NAMALWA (cell line): ENCODE measurements at places on chromosomes 1 and 21.

- DNase-seq = no peak
These were observed 6.4 kb upstream of the WDR47 start for GRCh38 chr1:109048335-109048734.

- no peak for DNase-seq
These were observed 3.1 kb downstream of the PRKAB2 start for GRCh38 chr1:147169171-147169570.

DNA sequence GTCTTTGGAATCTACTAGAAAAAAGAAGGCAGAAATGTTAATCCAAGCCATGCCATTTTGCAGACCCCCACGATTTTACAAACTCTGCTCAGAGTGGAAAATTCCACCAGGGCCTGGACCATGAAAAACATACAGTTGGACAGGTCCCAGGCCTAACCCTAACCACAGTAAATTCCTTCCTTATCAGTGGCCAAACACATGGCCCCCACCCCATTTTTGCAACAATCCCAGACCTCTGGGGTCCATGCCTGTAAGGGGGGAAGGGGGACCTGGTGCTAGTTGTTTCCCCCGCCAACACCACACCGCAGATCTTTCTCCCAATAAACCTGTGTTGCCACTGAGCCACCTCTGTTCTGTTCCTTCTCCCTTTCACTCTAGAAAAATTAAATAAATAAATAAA, 1352.7 kb downstream of the AMY1C start:
- DNase-seq = no peak

DNA sequence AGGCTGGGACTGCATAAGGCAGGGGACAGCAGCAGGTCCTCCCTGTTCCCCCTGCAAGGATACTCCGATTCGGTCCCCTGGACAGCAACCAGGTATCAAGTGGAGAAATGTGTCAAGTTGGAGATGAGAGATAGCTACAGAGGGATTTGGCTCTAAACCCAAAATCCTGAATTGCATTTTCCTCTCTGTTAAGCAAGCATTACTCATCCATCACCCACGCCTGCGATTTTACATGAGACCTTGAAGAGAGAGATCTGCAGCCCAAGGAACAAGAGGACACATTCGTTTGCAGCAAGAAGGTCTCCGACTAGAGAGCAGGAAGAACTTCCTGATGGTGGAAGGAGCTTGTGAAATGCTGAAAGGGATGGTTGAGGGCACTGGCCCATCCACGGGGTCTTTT, 21.9 kb downstream of the SYT2 start:
- DNase-seq = no peak

- no peak for DNase-seq
These were observed 33.7 kb upstream of the SLC35A3 start for GRCh38 chr1:99936071-99936470.

GRCh38 chr1:168397806-168398205, 117.1 kb downstream of the TBX19 start:
- DNase-seq = no peak

DNA sequence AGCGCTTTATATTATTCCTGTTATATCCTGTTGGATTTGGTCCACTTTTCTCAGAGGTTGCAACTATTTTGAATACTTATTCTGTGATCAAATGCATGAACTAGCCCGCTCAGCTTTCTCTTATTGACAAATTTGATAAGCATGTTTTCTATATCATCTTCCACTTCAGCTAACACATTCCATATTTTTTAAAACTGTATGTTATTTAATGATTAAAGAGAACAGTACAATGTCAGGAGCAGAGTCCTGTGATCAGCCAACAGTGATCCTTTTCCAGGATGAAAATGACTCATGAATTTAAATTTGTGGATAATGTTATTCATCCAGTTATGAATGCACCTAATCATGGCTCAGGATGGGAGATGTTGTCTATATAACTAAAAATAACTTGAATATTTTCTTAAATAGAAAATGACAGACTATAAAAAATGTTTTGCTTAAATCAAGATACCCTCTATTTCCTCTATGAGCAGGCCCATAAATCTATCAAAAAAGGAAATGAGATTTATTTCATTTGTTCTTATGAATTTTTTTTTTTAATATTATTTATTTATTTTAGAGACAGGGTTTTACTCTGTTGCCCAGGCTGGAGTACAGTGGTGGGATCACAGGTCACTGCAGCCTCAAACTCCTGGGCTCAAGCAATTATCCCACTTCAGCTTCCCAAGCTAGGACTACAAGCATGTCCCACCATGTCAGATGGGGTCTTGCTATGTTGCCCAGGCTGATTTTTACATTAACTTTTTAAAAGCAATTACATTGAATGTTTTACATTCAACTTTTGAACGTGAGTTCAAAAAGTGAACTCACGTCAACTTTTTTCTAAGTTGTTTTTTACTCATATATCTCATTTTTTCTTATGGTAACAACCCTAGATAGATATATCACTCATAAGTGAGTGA, 12.5 kb downstream of the BPNT1 start:
- no peak for DNase-seq

DNA sequence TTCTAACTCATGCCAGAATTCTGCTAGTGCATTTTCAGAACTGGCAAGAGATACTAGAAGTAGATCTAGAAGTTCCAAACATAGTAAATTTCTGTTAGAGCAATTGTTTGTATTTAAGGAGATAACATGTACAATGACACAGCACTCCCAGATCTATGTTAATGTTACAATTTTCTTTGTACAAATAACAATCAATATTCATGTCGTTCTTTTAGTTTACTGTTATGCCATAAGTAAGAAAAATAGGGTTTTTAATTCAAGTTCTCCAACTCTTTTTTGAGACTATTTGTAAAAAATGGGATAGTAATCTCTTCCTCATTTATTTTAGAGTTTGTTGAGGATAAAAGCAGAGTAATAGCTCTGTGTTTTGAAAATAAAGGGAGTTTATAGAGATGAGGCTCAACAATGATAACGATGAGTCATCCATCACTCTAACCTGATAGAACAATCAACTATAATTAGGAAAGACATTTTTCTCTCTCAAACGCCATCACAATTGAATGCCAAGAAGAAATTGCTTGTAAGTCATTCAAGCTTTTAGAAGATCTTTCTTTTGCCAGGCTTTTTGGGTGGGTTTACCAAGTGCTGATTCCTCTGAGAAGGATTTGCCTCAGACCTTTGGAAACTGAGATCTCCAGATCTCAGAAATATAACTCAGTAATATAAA, 638 bp downstream of the CD84 start:
- DNase-seq = no peak

DNA sequence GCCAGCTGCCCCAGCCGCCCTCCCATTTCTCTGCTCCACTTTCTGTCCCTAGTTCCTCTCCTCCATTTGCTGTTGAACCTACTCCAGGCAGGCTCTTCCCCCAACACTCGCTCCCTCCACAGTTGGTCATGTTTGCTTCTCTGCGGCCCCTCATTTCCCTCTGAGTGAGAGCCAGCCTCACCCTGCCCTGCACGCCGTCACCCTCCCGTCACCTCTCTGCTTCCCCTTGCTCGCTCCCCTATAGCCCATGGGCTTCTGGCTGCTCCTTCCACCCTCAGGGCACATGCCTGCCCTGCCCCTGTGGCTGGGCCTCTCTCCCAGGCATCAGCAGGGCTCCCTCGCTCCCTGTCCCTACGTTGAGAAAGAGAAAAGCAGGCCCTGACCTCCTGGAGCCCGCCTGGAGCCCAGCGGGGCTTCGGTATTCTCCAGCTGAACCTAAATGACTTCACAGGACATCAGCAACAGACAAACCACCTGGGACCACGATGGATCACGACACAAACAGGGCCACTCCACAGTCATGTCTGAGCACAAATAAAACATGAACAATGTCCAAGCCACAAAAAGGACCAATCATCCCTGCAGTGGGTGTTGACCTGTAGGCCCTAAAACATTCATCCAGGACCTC, 13.3 kb upstream of the THEMIS2 start:
- DNase-seq = no peak

DNA sequence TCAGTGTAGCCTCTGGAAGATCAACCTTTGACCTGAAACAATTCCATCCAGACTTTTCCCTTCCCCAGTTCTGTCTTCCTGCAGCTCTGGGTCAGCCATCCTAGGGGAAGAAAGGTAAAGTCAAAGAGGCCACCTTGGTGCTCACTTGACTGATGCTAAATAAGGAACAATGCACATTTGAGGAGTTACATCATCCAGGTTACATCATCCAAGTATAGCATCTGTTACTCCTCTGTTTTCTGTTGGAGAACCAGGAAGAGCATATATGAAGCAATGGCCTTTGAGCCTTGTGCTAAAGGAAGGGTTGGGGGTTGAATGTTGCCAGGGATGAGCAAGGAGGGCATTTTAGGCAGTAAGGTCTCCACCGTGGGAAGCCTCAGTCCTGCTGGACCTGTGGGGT, 3.1 kb upstream of the DSCAM start:
- DNase-seq = no peak

- no peak for DNase-seq
These were observed 21.3 kb upstream of the KCNQ4 start for GRCh38 chr1:40762144-40762923.

- DNase-seq = no peak
These were observed 14.2 kb downstream of the ETV3L start for GRCh38 chr1:157085421-157085820.

GRCh38 chr1:246320286-246320685, 186.8 kb downstream of the SMYD3 start:
- no peak for DNase-seq

DNA sequence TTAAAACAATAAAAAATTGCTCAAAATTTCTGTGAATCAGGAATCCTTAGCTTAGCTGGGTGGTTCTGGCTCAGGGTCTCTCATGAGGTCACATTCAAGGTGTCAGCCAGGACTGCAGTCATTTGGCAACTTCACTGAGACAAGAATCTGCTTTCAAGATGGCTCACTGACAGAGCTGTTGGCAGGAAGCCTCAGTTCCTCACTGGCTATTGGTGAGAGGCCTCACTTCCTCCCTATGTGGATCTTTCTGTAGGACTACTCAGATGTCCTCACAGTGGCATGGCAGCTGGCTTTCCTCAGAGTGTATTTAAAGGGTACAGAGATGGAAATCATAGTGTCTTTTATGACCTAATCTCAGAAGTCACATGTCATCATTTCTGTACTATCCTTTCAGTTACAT, 785.7 kb downstream of the ADGRL2 start:
- DNase-seq = no peak

GRCh38 chr1:220991959-220992704, 112.9 kb downstream of the HLX start:
- no peak for DNase-seq

DNA sequence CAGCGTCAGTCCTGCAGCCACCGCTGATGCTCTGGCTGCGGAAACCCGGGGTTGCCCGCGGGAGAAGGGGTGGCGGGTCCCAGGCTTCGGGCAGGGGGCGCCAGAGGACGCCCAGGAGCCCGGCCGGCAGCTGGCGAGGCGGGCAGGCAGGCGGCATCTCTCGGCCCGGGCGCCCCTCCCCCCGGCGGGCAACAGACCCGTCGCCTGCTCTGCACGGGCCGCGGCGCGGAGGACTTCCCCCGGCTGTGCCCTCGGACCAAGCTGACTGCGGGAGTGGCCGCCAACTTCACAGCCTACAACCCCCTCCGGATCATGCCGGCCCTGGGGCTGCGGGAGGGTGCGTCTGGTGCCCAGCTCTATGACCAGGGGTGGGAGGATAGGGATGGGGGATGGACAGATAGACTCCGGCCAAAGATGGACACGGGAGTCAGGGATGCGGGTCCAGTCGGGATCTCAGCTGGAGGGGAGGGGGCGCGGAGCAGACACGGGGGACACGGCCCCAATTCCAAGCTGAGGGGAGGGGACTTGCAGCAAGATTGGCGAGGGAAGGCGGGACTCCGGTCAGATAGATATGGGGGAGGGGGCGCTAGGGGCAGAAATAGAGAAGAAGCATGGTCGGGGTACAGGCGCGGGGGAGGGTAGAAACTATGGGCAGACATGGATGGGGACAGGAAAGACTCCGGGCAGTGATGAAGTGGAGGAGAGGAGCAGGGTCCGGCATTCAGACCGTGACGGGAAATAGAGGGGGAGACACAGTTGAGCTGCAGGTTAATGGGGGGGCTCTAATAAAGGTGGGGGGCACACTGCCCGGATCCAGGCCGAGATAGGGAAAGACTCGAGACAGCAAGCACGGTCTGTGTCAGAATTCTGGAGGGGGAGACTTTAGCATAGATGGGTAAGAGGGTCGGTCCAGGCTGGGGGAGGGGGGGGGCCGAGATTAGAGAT, 1.1 kb downstream of the ADGRB2 start:
- DNase-seq = peak; percentile 84

DNA sequence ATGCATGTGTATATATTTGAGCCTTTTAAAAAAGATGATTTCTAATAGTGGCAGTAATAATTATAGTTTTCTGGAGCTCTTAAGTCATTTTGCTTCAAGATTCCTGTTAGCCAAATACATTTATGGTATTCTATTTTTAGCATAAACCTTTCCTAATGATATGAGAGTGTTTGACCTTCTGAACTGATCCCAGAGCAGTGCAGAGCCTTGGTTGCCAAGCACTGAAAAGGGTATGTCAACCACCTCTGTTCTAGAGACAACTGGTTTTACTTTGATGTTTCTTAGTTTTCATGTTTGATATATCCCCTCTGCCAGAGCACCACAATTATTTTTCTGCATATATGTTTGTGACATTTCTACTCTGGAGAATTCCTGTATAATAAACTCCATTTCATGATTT, 15.1 kb upstream of the KCNA3 start:
- DNase-seq = no peak

- no peak for DNase-seq
These were observed 8.0 kb downstream of the TNFRSF14 start for GRCh38 chr1:2564006-2564814.

DNA sequence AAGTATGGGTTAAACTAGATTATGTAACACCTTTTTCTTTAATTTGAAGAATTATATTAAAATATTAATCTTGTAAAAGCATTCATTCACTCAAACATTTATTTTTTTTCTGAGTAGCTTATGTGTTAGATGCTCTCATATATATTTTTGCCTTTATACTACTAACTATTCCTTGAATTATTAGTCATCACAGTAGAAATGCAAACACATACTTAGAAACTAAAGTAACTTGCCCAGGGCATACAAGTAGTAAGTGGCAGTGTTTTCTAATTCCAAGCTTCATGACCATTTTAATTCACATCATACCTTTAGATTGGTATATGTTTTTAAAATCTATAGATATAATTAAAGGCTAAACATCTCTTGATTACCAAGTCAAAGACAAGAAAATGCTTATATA, 1271.0 kb downstream of the BRINP3 start:
- no peak for DNase-seq

DNA sequence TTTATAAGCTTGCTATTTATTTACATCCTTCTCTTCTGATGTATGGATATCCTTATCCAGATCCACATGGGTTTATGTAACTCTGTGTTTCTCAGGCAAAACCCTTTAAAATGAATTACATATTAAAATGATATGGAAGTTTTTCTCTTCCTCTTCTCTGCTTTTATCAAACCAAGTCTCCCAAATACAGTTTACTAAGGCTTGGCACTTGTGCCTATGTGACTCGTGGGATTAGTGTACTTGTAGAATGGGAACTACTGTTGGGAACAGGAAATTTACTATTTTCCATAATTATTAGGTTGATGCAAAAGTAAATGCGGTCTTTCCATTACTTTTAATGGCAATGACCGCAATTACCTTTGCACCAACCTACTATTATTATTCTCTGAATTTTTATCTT, 14.8 kb downstream of the SIM2 start:
- DNase-seq = no peak

GRCh38 chr1:218810306-218810705, 363.4 kb upstream of the LYPLAL1 start:
- DNase-seq = no peak

GRCh38 chr1:8854240-8854639, 24.2 kb downstream of the ENO1 start:
- DNase-seq = no peak
